ENCODE measurements at places on chromosomes 1 and 21.

GRCh38 chr1:210757677-210758076 is 376.3 kb downstream of the KCNH1 start:
- DNase-seq = no peak

GRCh38 chr21:44379515-44379848 is 26.1 kb downstream of the TRPM2 start:
- DNase-seq = no peak

DNA sequence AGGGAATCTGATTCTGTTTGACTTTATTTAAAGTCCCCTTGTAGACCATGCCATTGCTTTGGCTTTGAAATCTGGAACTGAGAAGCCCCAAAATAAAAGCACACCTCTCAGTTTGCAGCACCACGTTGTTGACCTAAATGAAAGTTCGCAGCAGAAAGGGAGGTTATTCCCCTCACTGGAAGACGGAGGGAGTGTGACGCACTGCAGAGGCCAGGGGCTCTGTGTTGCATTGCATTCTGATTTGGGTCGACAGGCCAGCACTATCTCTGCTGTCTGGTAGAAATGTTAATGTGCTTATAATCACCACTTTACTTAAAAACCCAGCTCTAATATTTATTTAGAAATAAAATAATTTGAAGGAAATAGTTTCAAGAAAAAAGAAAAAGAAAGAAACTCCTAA is 675.2 kb upstream of the NR5A2 start:
- no peak for DNase-seq

DNA sequence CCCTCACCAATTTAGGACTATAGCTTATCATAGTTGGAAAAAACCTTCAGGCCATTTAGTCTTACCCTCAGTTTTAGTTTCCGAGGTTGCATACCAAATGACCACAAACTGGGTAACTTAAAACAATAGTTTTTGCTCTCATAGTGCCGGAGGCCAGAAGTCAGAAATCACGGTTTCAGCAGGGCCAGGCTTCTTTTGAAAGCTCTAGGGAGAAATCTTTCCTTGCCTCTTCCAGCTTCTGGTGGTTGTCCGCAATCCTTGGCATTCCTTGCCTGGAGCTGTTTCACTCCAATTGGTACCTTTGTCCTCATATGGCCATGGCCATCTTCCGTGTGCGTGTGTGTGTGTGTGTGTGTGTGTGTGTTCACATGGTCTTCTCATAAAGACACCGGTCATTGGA is 12.4 kb upstream of the PLXNA2 start:
- DNase-seq = no peak

- no peak for DNase-seq
Observed at GRCh38 chr21:37117204-37117603, 44.1 kb downstream of the TTC3 start.

DNA sequence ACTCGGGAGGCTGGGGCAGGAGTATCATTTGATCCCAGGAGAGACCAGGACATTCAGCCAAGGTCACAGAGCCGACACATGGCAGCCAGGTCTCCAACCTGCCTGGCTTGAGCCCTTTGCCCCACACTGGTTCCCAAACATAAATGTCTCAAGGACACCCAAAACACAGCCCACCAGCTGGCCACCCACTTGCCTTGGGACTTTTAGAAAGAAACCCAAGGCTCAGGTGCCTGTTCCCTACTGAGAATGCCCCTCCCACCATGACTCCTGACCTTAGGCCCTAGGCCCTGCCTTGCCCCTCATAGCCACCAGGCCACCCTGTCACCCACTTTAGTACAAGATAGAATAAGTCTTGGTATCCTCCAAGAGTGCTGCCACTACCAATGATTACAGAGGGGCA is 41.9 kb upstream of the LRP8 start:
- no peak for DNase-seq

DNA sequence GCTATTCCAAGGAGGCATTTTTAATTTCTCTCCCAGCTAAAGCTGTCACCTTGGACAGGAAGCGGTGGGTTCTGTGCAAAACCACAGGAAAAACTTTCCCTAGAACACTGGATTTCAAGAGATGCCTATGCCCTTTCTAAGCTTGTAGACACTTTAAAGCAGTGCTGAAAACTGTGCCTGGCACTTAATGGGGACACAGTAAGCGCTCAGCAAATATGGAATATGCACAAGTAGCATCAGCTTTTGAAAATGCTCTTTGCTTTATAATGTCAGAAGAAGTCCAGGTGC is 50.9 kb upstream of the TARBP1 start:
- DNase-seq = no peak

- DNase-seq = no peak
Observed at GRCh38 chr1:113784104-113784779, 25.0 kb upstream of the PHTF1 start.

DNA sequence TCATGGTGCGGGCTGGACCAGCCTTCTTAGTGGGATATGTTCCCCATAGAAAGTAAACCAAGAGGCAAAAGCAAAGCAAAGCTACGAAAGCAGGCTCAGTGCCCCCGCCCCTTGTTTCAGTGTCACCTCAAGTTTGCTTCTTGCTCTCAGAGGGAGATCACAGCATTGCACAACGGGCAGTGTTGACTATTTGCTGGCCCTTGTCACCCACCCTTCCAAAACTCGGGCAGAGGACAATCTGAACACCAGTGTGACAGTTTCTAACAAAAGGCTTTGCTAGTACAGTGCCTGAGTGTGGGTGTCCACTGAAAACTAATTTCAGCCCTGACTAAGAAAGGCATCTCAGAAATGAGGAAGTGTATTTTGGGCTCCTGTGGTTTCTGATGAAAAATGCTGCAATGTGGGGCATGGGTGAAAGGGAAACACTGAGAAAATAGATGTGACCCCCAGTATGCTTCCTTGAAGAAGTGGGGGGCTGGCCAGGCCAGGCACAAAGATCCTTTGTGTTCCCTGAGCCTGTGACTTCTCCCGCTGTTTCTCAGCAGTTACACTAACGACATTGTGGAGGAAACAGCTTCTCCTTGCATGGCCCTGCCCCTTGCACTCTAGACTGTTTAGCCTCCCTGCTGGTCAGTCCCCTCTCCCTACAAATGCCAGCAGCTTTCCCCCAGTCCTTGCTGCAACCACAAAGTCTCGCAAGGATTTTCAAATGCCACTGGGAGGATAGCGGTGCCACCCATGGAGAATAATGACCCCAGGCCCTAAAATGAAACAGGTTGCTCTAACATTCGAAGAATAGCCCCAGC is 33.3 kb upstream of the KCNE1 start:
- DNase-seq = no peak

DNA sequence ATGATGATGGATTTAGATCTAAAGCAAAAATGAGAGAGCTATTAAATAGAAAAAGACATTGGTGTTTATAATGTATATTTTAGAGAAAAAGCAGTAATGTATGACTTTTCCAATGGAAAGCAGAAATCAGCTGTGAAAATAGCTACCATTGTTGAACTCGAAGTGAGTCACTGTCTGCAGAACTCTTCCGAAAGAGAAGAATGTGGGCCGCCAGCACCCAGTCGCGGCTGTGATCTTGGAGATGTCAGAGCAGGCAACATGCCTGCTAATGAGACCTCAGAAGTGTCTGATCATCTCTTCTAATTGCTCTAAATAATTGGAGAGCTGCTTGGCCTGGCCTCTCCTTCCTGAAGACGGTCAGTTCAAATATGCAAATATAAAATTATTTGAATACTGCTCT is 333.6 kb upstream of the RUNX1 start:
- no peak for DNase-seq

GRCh38 chr1:2503554-2504224 is 22.7 kb downstream of the PANK4 start:
- no peak for DNase-seq

DNA sequence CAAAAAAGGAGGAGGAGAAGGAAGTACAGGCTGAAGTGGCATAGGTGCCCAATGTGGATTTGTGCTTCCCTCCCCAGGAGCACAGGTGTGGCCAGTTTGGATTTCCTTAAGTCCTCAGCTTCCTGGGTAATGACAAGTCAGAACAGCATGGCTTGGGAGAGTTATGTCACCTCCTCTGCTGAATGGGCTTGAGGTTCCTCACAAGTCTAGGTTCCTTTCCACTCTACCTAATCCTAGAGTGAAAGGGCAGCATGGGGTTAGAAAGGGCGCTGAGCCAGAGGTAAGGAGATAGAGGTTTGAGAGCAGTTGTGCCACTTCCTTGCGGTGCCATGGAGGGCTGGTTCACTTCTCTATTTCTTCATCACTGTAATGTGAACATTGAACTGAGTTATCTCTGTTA is 35.5 kb upstream of the IL20 start:
- no peak for DNase-seq

- no peak for DNase-seq
Observed at GRCh38 chr1:244657421-244657820, 4.5 kb downstream of the DESI2 start.

- no peak for DNase-seq
Observed at GRCh38 chr1:162189345-162189744, 119.9 kb downstream of the NOS1AP start.

DNA sequence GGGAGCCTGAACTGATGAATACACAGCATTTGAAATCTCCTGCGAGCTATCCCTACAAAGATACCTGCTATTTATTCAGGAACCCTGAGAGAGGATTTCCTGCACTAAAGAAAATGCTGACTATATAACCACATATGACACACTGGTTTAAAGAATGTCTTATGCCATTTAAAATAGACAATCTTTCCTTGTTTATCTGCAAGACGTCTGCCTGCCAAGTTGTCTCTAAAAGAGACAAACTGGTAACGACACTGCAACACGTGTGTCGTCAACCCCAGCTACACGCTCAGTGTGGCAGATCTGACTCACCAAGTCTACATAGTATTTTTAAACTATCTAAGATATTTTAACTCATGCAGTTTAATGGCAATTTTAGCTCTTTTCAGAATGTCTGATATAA is 42.7 kb downstream of the APP start:
- DNase-seq = no peak

DNA sequence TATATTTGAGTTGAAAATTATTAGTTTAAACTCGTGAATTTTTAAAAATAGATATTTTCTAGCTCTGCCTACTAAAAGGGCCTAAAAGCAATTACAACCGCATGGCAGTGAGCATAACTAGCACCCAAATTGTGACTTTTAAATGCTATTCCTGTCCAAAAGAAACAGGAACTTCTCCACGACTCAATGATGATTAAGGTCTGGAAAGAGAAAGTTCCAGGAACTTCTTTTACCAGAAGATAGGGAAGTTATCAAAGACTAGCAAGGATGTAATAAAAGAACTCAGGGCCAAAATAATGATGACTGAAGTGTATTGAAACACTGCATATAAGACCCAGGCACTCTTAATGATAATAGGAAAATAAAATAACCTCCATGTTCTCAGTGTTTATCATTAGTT is 313.0 kb downstream of the PLPP3 start:
- DNase-seq = no peak

Data from T-helper 9 cell (primary cell).